NCI-H1417 treated with DMSO at 0.1 percent for 48 hours (cell line): ENCODE measurements at places on chromosomes 16 and 17.

GRCh38 chr16:89583197-89583894 lies 7.8 kb downstream of the CPNE7 start:
- DNase-seq: no peak

- DNase-seq: no peak
These were observed 103.8 kb downstream of the ANKFN1 start for GRCh38 chr17:56257075-56257474.

- DNase-seq: no peak
These were observed 29.9 kb upstream of the OR1G1 start for GRCh38 chr17:3157218-3157617.

- DNase-seq: no peak
These were observed at the start of gene FCSK for GRCh38 chr16:70454222-70455034. FCSK (plus strand) TSS chr16:70454595; CDS start chr16:70463191, 8,596 bp downstream.

DNA sequence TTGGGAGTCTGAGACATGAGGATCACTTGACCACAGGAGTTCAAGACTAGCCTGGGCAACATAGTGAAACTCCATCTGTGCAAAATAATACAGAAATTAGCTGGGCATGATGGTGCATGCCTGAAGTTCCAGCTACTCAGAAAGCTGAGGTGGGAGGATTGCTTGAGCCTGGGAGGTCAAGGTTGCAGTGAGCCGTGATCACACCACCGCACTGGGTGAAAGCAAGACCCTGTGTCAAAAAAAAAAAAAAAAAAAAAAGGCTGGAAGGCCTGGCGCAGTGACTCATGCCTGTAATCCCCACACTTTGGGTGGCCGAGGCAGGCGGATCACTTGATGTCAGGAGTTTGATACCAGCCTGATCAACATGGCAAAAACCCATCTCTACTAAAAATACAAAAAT lies 8.1 kb downstream of the UBN1 start:
- DNase-seq: no peak

- DNase-seq: no peak
These were observed 11.4 kb downstream of the SLC13A5 start for GRCh38 chr17:6701719-6702118.

- no peak for DNase-seq
These were observed 1.3 kb upstream of the DNAI2 start for GRCh38 chr17:74272731-74273201.

DNA sequence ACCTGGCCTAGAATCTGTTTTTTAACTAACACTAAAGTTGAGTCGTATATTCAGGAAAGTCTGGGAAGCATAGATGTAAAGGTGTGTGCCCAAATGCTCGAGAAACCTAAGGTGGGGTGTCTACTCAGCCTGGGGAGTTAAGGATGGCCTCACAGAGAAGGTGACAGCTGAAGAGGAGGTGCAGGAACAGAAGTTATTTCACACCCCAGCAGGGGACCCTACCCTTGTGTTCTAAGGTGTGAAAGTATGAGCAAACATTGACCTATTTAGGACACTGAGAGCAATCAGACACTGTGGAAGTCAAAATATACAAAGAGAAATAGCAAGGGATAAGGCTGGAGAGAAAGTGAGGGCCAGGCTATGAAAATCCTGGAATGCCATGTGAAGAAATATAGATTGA lies 49.0 kb upstream of the DHX40 start:
- DNase-seq: no peak

DNA sequence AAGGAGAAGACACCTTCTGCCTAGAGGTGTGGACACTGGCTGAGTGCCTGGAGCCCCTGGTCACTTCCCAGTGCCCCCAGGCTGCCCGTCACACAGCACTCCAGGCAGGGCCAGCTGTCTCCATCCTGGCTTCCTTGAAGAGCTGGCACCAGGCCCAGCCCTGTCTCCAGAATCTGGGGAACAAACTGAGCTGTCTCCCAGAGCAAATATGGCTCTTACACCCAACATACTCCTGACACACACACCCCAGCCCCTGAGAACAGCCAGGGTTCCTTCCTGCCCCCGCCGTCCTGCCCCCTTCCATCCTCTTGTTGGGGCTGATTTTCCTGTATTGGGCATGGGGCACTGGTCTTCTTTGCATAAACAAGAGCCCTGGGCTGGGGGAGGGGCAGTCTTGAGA lies 9.1 kb downstream of the NHERF1 start:
- no peak for DNase-seq

DNA sequence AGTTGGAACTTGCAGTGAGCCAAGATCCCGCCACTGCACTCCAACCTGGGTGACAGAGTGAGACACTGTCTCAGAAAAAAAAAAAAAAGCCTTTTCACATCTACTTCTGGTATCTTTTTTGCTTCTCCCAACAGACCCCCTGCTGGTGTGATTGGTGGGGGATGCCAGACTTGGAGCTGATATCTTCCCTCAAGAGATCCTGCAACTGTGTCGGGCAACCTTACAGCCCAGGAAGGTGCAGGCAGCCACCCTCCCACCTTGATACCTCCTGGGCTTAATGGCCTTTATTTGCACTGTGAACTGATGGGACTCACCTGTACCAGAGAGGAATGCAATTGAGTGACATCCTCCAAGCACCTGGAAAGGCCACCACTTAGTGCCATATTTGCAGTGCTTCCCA lies 142.3 kb downstream of the RGS9 start:
- DNase-seq: no peak

DNA sequence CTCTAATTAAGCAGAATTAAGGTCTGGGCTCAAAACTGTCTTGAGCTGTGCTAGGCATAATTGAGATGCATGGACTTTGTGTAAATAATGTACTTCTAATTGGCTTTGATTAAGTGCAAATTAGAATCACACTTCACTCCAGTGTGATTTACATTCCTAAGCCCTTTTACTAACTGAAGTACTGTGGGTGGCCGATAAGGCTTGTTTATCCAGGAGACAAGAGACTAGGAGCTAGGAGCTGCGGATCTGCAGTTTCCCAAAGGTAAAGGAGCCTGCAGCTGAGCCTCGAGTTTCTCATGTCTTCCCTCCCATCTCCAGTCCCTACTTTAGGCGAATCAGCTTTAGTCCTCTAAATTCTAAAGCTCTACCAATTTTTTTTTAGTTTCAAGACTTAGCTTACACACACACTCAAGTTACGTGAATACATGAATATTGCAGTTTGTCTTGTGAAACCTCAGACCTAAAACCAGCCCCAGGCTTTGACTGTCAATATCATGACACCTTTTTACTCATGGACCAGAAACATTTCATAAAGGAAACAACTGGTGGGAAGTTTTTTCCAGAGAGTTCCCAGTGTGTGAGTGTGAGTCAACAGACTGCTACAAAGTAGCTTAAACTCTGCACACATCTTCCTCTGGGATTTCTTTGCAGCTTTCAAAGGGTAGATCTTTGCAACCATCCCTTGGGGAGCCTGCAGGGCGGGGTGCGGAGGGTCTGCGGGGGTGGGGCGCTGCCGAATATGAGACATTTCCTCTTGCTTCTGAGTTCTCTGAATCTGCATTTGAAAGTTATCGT lies 113.9 kb upstream of the TBX2 start:
- no peak for DNase-seq

DNA sequence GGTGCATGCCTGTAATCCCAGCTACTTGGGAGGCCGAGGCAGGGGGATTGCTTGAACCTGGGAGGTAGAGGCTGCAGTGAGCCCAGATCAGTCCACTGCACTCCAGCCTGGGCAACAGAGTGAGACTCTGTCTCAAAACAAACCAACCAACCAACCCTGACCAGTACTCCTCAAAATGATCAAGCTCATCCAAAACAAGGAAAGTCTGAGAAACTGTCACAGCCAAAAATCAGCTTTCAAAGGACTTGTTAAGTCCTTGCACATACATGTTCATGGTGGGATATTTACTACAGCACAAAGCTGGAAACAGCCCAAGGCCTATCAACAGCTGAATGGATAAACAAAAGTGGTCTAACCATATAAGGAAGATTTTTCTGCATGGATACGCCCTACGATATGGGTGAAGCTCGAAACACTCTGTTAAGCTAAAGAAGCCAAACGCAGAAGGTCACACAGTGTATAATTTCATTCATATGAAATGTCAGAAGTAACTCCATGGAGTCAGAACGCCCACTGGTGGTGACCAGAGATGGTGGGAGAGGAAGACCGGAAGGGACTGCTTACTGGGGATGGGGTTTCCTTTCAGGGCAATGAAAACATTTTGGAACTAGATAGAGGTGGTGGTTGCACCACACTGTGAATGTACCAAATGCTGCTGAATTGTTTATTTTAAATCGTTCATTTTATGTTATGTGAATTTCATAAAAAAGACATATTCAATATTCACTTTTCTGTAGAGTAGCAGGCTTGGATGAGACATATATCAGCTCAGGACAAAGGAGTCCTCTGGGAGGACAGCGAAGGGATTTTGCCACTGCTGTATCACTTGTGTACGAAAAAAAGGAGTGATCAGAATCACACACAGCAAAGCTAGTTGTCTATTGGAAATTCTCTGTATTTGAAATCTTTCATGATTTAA lies 17.7 kb downstream of the CCL17 start:
- DNase-seq: no peak

DNA sequence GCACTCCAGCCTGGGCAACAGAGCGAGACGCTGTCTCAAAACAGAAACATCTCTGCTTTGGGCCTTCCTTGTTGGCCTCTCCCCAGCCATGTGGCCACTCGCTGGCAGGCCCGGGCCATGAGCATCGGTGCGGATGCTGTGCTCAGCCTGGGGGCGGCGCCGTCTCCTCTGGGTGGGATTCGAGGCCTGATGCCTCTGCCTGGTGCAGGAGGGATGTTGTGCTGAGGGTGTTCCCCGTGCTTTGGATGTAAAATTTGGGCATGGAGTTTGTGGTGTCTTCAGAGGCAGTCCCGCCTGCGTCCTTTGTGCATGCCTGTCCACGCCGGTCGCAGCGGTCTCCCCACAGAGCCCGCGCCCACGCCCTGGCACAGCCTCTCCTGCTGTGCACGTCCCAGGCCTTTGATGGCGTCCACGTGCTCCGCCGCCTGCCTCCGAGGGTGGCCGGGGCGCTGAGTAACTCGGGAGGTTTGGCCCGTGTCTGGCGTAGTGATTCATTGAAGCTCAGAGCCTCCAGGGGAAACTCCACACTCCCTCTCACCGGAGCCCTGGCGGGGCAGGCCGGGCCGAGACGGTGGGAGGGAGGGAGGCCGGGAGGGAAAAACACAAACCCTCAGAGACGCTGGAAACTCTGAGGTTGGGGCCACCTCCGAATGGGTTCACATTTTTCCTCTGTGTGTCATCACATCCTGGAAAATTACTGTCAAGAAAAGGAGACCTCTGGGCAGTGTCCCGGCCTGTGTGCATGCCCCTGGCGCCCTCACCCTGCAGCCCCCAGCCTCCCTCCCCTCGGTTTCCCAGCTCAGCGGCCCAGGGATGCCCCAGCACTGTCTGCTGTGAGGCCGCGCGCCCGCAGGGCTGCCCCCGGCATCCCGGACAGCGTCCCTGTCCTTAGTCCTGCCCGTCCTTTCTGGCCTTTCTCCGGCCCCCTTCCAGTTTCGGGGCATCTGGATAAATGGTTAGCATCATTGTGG lies 19.0 kb downstream of the CENPX start:
- no peak for DNase-seq

GRCh38 chr16:61030616-61031015 lies 1005.6 kb downstream of the CDH8 start:
- DNase-seq: no peak

DNA sequence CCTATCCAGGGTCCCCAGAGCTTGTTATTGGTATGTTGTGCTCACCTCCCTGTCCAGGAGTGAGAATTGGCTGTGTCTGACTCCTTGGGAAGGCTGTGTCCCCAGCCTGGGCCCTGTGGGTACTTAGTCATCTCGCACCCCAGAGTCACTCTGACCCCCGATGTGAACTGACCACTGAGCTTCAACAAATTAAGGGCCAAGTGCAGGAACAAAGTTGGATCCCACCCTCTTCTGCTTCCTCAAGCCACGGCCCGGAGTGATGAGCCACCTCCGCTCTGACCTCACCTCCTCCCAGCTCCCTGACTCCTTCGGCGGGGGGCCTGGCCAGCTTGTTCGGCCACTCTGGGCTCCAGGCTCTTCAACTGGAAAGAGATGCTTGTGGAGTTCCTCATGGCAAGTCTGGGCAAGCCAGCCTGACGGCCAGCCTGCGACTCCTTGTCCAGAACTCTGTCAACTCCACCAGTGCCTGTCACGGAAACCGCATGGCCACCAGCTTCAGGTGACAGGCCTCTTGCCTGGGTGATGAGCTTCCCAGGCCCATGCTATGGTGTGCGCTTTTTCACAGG lies 22.3 kb upstream of the MPRIP start:
- DNase-seq: no peak

- DNase-seq: no peak
These were observed 6.3 kb upstream of the TBCD start for GRCh38 chr17:82745524-82745923.

GRCh38 chr17:13749891-13750235 lies 148.1 kb upstream of the HS3ST3A1 start:
- no peak for DNase-seq

DNA sequence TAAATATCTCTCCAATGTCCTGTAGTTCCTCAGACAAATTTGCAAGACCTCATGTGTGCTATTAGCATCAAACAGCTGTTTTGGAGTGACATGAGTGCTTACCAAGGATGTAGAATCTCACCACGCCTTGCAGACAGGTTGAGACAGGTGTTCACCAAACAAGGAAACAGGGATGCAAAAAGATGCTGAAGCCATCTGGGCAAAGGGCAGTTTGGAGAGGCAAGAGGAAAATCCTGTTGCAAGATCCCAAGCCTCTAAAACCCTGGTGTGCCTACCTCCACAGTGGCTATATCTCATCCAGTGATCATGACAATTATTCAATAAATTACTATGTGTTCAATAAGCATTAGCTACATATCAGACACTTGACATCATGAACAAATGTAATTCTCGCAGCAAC lies 373.7 kb downstream of the SOX9 start:
- DNase-seq: no peak

GRCh38 chr17:4590981-4591453 lies 6.7 kb downstream of the SMTNL2 start:
- no peak for DNase-seq

GRCh38 chr17:17844500-17844899 lies 7.7 kb upstream of the SREBF1 start:
- DNase-seq: no peak
